ENCODE measurements at places on chromosomes 4 and X. TPM values are rescaled to one million over a fixed set of nuclear protein-coding genes. Genes with fewer than 3 reads are reported as not detected.

Gene PAK3
- 13.1 TPM for polyA plus RNA-seq

Gene PNMA3
- 1.9 TPM for polyA plus RNA-seq

DNA sequence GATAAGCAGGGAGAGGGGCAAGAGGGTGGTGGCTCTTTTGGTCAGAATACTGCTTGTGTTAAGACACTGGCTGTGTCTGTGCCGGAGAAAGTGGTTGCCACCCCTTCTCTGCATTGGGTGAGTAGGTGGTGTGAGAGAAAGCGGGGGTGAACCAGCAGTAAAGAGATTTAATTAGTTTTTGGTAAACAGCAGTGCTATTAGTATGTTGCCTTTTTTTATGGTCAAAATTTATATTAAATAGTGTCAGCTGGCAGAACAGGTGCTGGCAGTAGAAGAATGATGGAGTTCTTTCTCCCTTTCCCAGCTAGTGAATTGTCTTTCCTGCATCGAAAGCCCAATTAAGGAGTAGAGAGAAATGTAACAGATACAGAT lies 181.6 kb downstream of the LARP7 start:
- peak; percentile 28 for DNase-seq

DNA sequence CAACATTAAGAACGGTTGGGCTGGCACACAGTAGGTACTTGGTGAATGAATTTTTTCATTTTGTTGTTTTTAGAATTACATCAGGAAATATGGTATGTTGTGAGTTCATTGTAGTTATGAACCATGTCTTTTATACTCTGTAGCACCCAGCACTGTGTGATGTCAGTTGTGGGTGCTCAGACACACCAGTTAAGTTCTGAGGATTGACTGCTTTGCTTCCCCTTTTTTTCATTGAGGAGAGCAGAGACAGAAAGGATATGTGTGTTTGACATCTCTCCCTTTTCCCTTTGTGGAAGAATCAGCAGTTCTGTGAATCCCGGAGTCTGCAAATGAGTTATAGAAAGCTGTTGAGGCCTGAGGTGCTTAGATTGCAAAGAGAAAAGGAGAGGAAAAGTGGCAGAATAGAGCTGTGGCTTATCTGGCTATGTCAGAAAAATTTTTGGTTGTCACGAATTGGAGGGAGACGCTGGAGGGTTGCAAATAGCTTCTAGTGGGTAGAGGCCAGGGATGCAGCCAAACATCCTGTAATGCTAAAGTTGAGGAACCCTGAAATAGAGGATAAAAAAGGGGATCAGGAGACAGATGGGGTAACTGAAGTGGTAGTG lies 13.1 kb downstream of the SMAD1 start:
- DNase-seq = no peak
